ENCODE measurements at places on chromosomes 1 and 21.
A peak's percentile ranks its signal among the peaks of the same experiment; 100 is the strongest.

GRCh38 chr1:147292631-147293251 is 50.3 kb downstream of the CHD1L start:
- DNase-seq, result peak; percentile 66

DNA sequence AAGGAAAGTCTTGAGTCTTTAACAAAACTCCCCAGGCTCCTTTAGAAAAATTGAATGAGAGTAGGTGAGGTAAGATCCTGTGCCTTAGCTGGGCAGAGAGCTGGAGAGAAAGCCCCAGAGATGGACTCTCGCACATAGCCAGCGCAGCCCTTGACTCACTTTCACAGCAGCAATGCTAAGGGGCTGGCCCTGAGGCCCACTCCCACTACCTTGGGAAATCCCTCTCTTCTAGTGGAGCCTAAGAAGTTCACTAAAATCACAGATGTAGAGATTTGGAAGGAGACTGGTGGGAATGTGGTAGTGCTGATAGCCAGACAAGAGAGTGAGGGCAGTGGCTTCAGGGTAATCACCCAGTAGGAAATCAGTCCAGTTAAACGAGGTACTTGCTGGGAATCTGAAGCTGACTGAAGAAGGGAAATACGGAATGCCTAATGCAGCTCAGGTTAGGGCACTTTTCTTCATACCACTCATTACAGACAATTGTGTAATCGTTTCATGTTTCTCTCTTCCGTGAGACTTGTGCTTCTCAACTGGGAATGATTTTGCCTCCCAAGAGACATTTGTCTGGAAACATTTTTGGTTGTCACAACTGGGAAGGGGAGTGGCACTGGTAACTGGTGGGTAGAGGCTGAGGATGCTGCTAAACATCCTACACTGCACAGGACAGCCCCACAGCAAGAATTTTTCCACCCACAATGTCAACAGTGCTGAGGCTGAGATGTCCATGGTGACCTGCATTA is 42.4 kb upstream of the LRRC8C start:
- DNase-seq, result no peak

DNA sequence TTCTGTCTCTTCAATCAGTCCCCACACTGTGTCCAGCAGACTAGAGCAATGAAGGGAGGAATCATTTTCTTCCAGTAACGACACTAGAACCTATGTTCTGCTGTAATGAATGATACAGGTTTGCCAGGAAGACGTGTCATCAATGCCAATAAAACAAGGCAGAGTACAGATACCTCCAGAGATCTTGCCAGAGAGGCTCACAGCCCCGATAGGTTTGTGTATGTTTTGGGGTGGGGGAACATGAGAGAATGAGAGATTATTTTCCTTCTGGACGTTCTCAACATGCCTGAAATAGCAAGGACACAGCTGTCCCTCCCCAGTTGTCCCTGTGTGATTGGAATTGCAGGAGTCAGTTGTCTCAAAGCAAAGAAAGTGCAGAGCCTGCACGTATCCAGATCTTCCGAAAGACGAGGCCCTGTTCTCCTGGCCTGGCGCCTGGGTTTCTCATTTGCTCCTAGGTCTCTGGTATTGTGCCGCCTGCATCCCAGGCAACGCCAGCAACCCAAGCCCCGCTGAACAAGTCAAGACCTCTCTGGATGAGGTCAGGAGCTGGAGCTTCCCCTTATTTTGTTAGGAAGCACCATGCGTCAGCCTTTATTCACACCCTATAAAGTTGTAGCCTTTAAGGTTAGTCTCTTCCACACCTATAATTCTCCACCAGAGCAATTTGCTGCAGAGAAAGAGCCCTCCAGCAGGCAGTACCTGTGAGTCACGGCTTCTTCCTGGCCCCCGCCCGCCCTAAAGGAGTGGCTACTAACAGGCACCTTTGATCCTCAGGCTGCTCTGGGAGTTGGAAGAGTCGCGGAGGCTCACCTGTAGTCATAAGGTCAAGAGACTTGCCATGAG is 130.5 kb downstream of the TOMM20 start:
- DNase-seq, result no peak

GRCh38 chr1:50474859-50475809 is 51.9 kb upstream of the DMRTA2 start:
- peak; percentile 10 for DNase-seq

GRCh38 chr1:220281159-220281574 is 8.9 kb upstream of the RAB3GAP2 start:
- peak; percentile 42 for DNase-seq

GRCh38 chr1:8390707-8391106 is 72.8 kb downstream of the SLC45A1 start:
- DNase-seq, result no peak

DNA sequence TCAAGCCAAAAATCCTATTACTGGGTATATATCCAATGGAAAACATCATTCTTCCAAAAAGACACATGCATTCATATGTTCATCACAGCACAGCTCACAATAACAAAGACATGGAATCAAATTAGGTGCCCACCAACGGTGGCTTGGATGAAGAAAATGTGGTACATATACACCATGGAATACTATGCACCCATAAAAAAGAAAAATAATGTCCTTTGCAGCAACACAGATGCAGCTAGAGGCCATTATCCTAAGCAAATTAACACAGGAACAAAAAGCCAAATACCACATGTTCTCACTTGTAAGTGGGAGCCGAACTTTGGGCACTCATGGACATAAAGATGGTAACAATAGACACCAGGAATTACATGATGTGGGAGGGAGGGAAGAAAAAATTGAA is 113.6 kb downstream of the MRPL39 start:
- no peak for DNase-seq

All from RKO (cell line).